ENCODE measurements at places on chromosomes 2 and 18. TPM values are rescaled to one million over a fixed set of nuclear protein-coding genes. Genes with fewer than 3 reads are reported as not detected.

AOX1 gene
- 0.08 TPM for total RNA-seq

AMER3 gene
- not detected for total RNA-seq

TMEM17 gene
- not detected for total RNA-seq

SOWAHC gene
- total RNA-seq = not detected

SERPINE2 gene
- 22.5 TPM for total RNA-seq

GDF7 gene
- total RNA-seq = not detected
